ENCODE measurements at places on chromosomes 3 and 15.

- DNase-seq: no peak
These were observed 245.6 kb downstream of the CLSTN2 start for GRCh38 chr3:140180603-140181002.

DNA sequence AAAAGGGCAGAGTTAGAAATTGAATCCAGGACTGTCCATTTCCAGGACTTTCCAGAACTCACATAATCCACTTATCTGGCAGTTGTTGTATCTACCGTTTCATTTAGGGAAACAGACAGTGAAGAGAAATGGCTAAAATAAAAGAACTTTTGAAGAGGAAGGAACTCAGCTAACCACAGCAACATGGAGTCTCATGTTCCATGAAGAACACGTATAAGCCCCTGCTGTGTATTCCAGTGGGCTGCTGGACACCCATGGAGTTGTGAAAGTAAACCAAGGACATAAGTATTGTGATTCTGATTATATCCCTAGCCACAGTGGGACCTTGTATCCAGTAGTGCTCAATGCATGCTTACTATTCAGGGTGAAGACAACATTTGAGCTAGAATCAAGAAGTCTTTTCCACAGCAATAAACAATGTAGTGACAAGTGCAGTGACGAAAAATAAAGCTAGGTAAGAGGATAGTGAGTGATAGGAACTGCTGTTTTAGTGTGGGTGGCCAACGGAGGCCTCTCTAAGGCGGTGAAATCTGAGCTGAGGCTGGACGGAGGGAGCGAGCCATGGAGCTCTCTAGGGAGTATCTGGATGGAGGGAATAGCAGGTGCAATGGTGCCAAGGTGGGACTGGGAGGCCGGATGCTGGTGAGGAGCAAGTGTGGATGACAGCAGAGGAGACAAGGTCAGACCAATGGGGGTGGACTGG is 26.8 kb upstream of the TRH start:
- no peak for DNase-seq

DNA sequence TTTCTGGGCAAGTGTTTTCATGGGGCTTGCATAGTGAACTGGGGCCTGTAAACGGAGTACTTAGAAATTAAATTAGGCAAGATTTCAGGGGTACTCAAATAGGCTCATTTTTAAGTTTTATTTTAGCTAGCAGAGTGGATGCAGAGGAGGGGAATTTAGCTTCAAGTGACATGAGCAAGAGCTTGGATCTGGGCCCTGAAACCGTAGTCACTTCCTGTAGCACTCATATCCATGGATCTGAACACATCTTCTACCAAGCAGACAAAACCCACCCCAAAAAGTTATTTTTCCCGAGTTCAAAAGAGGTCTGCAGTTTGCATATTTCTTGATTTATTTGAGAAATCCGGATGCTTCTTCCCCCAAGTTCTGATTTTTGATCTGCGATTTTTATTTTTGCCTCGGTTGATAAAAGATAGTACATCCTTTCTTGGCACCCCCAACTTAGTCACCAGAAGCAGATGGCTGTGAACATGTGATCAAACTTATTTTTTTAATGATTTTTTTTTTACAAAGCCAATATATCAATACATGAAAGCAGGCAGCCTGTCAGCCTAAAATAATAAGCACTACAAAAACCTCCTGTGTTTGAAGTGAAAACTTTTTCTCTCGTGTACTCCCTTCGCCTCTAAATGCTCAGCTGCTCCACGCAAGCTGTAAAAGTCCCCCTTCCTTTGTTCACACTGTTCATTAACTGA is 36.6 kb upstream of the STT3B start:
- DNase-seq: no peak

DNA sequence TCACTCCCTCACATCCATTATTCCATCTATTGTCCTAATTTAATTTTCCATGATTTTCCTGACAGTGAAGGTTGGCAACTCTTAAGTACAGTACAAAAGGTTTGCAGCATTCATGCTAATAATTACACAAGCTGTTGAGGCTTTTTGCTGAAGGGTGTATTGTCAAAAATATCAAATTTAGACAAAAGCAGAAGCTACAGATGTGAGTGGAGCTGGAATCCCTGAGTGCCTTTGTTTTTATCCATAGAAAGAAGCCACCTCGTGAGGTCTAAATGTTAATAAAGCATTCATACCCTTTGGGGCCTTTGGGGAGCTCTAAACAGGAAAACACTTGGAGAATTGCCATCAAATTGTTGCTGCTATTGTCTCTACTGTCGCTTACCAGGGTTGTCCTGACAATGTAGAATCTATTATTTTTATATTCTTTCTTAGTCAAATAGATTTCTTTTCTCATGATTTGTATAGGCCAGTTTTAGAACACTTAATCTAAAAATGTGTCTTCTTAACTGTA is 185.8 kb upstream of the ROBO1 start:
- DNase-seq: no peak

DNA sequence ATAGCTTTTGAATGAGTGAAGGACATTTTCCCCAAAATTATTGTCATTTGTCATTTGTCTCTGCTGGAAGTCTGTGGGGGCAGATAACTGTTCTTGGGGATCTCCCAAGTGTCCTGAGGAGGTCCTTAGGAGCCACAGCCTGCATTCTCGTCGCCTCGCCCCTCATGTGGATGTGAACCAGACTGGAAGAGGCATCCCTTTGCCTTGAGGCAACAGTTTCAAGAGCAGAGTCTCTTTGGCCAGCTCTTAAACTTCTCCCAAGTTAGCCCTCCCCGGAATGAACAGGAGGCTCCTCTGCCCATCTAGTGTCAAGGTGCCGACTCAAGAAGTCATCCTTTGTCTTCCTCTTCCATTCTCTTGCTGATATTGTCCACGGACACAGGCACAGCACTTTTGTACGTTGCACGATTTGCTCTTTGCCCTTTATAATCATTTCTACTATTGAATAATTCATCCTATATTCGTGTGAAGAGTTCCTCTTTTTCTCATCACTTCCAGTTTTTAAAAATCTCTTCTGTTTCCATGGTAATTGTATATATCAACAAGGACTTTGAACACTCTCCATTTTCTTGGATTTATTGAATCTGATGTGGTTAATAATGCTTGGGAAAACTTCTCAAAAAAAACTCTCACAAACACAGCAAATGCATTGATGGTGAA is 40.8 kb upstream of the CD47 start:
- DNase-seq: no peak

All from stimulated activated CD4-positive, alpha-beta T cell treated with anti-CD3 and anti-CD28 coated beads, Interleukin-15, amount 100 ng/mL, for 1 hour (primary cell).